C1 segment of cervical spinal cord (tissue), 14 donors: ENCODE measurements at places on chromosomes 13 and 19.

GRCh38 chr13:52842441-52842840, 6.0 kb downstream of the PCDH8 start:
- DNase-seq: no peak

GRCh38 chr13:69704311-69704710, 403.3 kb upstream of the ATXN8OS start:
- DNase-seq: no peak

GRCh38 chr13:95301183-95301967, at the start of gene ABCC4:
ABCC4 (minus strand) TSS chr13:95301451; CDS start chr13:95301314, 137 bp downstream.
- peak; percentile 30 for DNase-seq

- no peak for DNase-seq
Observed at GRCh38 chr13:42649141-42649540, 75.2 kb downstream of the TNFSF11 start.

DNA sequence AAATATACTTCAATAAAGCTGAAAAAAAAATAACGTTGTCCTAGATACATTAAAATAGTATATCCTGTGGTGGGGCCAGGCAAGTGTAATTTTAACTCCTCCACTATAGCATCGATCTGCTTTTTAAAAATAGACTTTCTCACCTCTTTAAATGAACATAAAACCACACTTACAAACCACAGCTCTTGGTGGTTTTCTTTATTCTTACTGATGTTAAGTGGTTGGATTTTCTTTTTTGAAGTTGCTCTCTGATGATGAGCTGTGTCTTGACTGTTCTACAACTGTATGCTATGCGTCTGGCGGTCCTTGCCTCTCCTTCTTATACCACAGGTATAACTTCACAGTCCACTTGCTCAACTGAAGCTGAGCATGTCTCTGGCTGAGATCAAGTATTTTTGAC, 721.5 kb upstream of the KLHL1 start:
- DNase-seq: no peak

- no peak for DNase-seq
Observed at GRCh38 chr13:84366506-84366905, 484.2 kb upstream of the SLITRK1 start.

DNA sequence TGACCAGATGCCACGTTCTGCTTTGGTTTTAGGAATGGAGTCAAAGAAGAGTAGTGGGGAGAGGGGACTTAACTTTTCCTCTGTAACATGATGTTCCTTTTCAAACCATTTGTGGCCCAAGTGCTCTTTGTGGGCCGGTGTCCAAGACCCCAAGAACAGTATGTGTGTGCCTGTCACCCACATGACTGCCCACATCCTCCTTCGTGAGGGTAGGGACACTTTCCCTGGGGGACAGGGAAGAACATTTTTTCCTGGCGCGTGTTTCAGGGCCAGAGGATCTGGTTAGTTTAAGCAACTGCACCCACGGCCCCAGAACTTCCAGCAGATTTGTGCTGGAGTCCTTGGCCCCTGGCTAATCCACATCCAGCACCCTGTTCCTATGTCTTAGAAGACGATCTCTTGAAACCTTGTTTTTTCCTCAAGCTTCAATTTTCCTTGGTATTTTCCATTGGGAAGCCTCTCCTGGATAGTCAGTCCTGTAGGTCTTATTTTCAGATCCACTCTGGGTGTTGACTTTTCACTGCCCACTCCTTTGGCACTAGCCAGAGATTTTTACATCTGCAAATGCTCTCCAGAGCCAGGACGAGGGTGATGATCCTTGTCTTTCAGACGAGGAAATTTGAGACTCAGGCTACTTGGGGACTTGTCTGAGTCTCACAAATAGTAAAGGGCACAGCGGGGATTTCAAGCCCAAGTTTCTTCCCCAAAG, 10.8 kb upstream of the CCDC97 start:
- DNase-seq: no peak

DNA sequence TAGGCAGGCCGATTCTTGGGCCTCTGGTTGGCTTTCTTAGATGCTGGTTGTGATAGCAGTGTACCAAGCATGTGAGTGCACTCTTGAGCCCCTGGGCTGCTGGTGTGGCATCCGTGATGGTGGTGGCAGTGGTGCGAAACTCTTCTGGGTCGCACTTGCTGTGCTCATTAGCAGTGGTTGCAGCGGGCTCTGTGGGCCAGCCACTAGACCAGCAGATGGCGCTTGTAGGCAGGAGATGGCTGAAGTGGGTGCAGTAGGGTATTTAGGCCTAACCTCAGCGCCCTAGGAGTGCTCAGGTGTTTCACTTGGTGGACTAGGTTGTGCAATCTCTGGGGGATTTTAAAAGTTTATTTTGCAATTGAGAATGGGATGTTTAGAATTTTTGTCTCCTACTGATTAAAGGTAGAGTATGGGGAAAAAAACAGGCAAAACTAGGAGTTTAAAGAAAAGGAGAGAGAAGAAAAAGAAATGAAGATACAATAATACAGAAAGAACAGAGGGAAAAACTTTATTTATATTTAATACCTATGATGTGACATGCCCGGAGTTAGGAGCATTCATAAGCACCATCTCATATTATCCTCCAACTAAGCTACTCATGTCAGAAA, 4.3 kb upstream of the ZNF17 start:
- no peak for DNase-seq

- DNase-seq: no peak
Observed at GRCh38 chr13:110592665-110593064, 22.7 kb upstream of the NAXD start.

DNA sequence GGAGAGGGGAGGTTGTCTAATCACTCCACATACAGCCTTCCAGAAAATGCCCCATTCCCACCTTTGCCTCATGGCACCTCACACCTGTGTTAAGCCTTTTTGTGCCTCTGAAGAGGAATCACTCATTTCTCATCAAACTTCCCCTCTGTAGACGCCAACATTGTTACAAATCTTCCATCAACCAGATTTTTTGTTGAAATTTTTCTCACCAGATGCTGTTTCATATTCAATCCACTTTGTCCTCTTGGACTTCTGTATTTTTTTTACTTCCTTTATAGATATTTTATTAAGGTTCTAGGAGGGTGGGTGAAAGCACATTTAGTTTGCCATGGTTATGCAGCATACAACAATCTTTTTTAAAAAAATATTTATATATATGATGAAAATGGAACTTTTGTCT, 74.0 kb downstream of the RUBCNL start:
- no peak for DNase-seq

DNA sequence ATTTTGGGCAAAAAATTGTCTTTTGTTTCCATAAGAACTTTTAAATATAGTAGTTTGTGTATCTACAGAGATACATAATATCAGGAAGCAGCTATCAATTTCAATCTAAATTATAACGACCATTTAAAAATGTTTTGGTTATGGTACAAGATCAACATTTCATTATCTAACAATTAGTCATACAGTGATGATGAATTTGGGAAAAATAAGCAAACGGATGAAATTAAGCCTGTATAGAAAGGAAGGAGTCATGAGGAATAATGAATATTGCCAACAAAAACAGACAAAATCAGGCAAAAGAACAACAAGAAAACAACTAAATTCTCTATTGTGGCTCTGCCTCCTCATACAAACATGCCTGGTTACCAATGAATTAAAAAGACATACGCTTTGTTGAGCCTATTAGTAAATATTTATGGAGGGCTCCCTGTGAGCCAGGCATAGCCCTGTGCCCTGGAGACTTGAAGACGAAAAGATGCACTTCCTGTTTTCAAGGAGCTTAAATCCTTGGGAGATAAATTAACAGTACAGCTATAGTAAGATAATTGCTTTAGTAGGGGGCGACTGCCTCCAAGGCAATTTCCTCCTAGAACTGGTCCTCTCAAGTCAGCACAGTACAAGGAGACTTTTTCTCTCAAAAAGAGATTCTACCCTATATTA, 73.0 kb downstream of the NALCN start:
- DNase-seq: no peak

GRCh38 chr13:93244918-93245280, 18.3 kb downstream of the GPC6 start:
- DNase-seq: no peak

DNA sequence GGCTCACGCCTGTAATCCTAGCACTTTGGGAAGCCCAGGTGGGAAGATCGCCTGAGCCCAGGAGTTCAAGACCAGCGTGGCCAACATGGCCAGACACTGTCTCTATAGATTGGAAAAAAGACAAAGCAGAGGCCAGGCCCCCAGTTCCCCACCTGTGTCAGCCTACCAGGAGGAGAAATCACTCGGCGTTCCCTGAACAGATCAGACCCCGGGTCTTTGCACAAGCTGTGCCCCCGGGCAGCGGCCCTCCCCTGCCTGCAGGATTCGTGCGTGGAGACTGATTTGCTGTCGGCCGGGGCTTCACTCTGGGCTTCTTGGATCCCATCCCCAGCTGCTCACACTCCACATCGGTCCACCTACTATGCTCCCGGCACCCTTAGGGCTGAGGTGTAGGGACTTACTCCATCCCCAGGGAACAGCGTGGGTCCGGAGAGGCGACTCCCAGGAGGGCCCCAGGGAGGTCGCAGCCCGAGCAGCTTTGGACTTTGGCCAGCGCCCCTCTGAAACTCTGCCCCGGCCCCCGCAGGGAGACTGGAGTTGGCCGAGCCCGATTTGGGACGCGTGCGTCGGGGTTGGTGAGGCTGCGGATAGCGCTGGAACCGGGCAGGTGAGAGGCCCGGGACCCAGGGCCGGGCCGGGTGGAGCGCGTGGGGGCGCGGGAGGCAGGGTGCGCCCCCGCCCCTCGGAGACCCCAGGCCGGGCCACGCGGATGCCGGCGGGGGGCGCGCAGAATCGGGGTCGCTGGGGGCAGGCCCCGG, 515 bp upstream of the EFNA2 start:
- DNase-seq: no peak

DNA sequence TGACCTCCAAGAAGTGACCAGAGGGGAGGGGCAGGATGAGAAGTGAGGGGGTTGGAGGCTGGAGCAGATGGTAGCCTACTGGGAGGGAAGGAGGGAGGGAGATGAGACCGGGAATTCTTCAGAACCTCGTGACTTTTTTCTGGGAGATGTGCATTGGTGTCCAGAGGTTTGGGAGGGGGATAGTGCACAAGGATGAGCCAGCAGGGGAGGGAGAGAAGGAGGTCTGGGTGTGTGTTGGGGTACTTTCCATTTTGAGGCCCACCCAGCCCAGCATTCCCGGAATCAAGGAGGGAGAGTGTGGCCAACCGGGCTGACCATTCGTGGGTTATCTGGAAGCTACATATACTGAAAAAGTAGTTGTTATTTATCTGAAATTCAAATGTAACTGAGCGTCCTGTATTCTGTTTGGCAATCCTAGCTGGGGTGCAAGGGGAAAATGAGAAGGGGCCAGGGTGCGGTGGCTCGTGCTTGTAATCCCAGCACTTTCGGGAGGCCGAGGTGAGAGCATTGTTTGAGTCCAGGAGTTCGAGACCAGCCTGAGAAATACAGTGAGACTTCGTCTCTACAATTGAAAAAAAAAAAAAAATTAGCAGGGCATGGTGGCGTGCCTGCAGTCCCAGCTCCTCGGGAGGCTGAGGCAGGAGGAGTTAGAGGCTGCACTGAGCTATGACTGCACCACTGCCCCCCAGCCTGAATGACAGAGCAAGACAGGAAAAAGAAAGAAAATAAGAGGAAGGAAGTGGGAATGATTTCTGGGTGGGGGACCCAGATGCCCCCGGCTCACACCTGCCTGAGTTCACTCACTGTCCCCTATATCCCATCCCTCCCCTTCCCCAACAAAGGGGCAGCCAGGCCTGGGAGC, 4.4 kb upstream of the C3 start:
- no peak for DNase-seq

- no peak for DNase-seq
Observed at GRCh38 chr13:50672025-50672424, 171.5 kb downstream of the DLEU7 start.

GRCh38 chr19:33722456-33723239, 74.0 kb upstream of the KCTD15 start:
- no peak for DNase-seq

DNA sequence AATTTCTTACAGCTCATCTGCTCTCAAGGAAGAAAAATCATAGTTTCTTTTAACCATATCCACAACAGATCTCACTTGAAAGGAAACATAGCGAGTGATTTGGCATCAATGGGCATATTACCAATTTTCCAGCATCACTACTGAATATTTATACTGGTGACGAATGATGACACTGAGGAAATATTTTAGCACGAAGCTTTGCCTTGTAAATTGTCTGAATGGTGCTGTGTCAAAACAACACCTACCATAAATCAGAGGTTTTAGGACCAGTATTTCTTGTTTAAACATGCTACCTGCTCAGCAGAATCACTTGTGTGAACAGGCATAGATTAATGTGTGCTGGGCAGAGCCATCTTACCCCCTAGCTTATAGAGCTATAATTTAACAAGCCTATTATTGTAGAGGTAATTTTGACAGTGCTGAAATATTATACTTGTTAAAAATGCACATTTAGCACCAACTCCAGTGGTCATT, 146.8 kb downstream of the ABCC4 start:
- no peak for DNase-seq

DNA sequence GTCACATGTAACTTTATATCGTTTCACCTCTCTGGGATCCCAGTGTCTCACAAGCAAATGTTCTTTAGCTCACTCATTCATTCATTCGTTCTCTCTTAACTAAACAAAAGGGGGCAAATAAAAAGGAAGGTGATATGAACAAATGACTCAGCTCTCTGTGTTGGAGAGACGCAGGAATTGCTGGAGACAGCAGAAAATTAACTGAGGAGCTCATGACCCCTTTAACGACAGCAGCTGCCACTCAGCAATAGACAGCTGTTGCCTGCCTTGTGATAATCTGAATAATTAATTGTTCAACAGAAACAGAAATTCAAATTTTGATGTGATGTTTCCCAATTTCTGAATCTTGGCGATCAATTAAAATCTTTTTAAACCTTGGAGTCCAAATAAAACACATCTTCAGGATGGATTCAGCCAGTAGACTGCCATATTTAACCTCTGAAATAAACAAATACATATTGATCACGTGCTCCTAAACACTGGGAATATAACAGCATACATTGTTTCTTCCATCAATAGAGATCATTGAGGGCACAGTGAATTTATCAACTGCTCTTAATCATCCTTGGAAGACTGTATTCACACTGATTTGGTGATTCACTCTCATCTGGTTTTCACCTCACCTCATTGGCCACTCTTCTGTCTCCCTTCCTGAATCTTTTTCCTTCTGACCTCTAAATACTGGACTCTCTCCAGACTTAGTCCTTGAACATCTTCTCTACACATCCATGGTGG, 63.3 kb downstream of the MBNL2 start:
- no peak for DNase-seq

GRCh38 chr13:91621963-91622362, 223.5 kb downstream of the GPC5 start:
- no peak for DNase-seq

GRCh38 chr19:58468216-58468839, 1.4 kb downstream of the ZNF324 start:
- no peak for DNase-seq

GRCh38 chr19:1068009-1069001, 1.3 kb downstream of the ARHGAP45 start:
- no peak for DNase-seq

- DNase-seq: no peak
Observed at GRCh38 chr13:50646070-50646469, 197.4 kb downstream of the DLEU7 start.

DNA sequence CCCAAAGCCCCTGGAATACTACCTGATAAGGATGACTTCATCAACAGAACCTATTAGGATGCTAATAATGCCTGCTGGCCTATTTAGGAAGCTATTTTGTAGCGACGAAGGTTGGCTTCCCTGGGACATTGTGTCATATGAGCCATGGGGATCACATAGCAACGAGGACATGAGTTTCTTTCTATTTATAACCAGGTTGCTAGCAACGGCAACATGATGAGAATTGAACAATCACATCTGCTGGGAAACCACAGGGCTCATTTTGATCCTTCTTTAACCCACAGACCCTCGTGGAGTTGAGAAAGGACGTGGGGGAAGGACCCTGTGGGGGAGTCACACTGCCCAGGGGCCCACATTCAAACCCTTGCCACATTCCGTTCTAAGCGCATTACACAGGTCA, 172.2 kb downstream of the COL4A1 start:
- no peak for DNase-seq
